ENCODE measurements at places on chromosomes 13 and 19.

DNA sequence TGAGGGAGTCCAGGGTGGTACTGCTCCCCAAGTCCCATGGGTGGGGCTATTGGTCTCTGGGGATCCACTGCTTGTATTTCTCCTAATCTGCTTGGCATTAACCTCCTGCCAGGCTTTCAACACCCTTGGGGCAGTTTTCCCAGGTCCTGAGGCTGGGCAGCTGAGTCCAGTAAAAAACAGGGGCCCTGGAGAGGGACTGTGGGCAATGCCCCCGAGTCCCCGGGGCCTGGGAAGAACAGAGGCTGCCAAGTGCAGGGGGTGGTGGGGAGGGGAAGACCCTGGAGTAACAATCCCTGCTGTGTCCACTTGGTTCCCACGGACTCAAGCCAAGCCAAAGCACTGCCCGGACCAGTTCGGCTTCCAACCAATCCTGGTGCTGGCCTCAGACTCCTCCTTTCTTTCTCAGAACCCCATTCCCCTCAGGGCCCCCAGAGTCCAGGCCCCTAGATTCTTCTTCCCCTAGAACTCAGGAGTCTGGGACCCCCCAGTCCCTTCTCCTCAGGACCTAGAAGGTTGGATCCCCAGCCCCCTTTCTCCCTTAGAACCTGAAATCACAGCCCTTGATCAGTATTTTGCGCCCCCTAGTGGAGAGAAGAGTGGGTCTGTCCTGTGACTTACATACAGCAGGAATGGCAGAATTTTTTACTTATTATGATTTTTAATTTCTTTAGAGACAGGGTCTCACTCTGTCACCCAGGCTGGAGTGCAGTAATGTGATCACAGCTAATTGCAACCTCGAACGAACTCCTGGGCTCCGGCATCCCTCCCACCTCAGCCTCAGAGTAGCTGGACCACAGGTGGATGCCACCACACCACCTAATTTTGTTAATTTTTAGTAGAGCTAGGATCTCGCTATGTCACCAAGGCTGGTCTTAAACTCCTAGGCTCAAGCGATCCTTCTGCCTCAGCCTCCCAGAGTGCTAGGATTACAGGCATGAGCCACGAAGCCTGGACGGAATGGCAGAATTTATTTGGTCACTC is 3.7 kb upstream of the CLPTM1 start:
- DNase-seq: peak; percentile 69

DNA sequence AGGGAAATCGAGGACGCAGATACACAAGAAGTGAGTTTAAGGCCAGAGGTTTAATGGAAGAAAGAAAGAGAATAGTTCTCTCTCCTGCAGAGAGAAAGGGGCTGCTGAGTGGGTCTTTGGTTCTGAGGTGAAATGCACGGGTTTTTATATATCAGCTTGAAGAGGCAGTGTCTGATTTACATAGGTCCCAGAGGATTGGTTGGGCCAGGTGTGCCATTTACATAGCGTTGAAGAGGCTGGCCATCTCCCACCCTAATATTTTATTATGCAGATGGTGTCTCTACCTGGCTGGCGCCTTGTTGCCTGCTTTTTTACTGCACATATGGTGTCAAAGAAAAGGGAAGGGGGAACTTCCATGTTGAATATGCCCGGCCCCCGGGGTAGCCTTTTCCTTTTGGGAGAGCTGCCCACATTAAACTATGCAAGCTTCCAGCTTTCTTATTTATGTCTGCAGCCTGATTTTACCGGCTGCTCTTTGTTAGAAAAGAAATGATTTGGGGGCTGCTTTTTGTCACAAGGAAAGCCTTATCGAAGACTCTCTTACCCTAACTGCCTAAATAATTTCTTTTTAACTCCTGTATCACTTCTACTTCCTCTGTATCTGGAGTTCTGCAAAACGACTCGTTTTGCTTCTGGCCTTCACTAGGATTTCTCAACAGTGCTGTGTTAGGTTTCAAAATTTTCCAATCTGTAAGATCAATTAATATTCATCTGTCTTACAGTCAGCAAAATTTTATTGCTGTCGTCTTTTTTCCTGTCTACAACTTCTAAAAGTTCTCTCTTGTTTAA is 268.5 kb downstream of the B3GLCT start:
- DNase-seq: no peak

DNA sequence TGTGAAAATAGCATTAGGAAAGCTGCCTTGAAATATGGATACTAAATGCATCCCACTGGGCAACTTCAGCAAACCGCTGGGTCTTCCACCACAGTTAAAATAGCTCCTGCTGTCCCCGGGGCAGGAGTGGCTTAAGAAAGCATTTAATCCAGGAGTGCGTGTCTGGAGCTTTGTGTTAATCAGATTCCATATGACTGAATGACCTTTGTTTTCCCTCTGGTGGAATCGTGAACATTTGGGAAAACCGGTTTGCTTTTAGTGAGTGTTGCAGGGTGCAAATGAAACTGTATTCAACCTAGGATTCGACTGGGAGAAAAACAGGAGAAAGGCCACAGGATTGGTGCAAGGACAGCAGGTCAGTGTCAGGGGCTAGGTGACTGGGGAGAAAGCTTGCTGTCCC is 237.6 kb upstream of the MAB21L1 start:
- no peak for DNase-seq

GRCh38 chr13:31797154-31797775 is 57.9 kb downstream of the RXFP2 start:
- no peak for DNase-seq

- DNase-seq: no peak
These were observed 143.1 kb downstream of the ZNF737 start for GRCh38 chr19:20422216-20423205.

- DNase-seq: no peak
These were observed 193.6 kb downstream of the RAP2A start for GRCh38 chr13:97627566-97627965.

- DNase-seq: no peak
These were observed 393.7 kb downstream of the FOXO1 start for GRCh38 chr13:40272776-40273139.

DNA sequence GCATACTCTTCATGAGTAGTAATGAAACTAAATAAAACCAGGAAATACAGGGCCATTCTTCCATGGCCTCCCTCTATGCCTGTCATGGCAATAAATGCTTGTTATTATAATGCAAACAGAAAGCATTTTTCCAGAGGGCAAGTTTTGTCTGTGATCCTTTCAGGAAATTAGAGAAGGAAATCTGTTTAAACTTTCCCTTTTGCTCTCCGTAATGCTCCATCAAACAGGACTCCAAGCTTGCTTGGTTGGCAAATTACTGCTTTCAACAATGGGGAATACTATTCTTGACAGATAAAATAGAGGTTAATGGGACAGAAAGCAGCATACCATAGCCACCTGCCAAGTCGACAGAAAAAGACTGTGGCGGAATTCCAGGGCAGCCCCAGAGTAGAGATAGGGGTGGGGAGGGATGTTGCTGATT is 252.5 kb downstream of the LHFPL6 start:
- no peak for DNase-seq

- peak; percentile 69 for DNase-seq
These were observed 1.4 kb upstream of the YIF1B start for GRCh38 chr19:38317104-38317612.

DNA sequence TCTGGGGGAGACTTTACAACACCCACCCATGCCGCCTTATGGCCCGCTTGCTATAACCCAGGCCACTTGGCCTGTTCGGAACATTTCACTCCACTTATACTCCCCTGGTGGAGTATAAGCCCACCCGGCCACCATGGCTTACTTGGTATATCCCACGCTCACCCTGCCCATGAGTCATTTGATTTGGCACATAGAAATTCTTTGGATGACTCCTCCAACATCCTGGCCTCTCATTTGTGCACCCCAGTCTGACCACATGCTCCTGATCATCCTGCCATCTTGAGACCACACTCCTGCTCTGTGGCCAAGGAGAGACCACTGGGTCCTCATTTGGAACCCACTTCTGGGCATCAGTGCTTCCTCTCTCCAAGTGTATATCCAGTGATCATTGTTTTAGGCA is 5.2 kb downstream of the SPACA6 start:
- no peak for DNase-seq

- DNase-seq: no peak
These were observed 16.3 kb downstream of the LCP1 start for GRCh38 chr13:46165485-46166223.

GRCh38 chr19:53898636-53899341 is 10.3 kb upstream of the CACNG7 start:
- no peak for DNase-seq

- no peak for DNase-seq
These were observed 1.6 kb downstream of the R3HDM4 start for GRCh38 chr19:911197-912033.

GRCh38 chr13:88086577-88086976 is 415.4 kb downstream of the SLITRK5 start:
- DNase-seq: no peak

DNA sequence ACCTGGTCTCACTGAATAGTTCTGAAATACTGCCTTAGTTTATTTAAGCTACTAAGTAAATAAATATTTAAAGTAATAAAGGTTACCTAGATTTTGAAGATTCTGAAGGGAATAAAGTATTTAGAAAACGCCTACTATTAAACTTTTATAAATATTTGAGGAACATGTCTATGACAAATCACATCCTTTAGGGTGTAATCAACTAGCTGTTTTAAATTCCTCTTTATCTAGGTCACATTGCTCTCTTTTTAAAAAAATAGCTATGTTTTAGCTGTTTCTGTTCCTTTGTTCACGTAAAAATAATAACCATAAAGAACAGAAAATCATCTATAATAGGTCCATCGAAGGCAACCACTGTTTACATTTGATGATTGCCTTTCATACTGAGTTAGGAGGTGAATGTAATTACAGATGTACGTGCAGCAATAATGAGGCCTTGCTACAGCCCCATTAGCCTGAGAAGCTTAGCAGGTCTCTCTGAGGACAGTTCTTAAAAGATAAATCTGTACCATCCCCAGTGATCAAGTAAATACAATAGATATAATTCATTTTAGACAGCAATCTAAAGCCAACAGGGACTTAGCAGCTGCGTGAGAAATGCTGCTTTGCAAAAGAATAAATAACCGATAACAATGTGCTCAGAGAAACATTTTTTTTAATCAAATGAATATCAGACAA is 449.5 kb downstream of the LIG4 start:
- no peak for DNase-seq

GRCh38 chr13:79786176-79786575 is 305.2 kb downstream of the NDFIP2 start:
- DNase-seq: no peak

- no peak for DNase-seq
These were observed 6.2 kb downstream of the BCL3 start for GRCh38 chr19:44754750-44755080.

DNA sequence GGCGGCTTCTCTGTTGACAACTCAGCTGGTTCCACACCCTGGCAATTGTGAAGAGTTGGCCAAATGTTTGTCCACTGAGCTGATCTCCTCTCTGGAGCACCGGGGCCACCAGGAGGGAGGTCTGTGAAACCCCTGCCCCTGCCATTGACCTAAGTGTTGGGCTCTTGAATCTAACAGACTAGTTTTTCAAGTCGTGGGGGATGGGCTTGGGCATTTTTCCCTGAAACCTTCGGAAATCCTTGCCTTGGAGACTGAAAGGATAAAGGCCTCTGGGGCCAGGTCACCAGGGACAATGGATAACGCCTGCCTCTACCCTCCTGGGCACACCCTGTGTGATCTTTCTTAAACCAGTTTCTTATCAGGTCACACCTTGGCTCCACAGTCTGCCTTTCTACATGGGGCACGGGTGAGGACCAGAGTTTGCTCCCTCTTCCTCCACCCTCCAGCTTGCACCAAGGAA is 881 bp downstream of the GEMIN7 start:
- DNase-seq: no peak

GRCh38 chr13:66795636-66796035 is 434.5 kb downstream of the PCDH9 start:
- DNase-seq: no peak

DNA sequence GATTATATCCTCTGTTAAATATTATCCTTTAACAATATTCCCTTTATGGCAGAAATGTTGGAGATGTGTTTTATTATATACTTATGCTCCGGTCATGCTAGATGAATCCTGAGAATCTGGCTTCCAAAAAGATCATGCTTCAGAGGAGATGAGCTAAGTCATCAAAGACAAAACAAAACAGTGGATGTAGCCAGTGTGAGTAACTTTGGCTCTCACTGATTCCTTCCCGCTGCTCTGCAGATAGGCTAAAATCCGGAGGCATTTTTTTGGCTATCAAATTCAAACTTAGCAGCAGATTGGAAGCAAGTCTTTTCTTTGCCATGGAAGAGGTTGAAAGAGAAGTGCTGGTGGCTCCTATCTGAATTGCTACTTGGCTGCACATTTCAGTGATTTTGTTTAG is 295.9 kb downstream of the GPC6 start:
- no peak for DNase-seq

DNA sequence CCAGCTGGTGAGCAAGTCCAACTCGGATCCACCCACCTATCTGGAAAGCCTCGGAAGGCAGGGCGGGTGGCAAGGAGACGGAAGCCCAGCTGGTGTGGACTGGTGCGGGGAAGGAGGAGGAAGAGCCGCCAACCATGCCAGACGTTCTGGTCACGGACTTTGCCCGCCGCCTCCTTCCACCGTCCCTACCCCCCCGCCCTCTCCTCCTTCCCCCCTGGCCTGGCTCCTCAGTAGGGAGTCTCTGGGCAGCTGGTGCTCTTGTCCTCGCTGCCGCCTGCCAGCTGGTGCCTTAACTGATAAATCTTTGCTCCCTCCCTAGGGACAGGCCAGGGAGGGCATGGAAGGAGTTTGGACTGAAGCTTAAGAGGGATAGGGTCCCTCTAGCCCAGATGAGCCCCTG is 4.8 kb downstream of the SYNGR4 start:
- no peak for DNase-seq

GRCh38 chr19:447816-448560 is 12.8 kb downstream of the SHC2 start:
- no peak for DNase-seq

DNA sequence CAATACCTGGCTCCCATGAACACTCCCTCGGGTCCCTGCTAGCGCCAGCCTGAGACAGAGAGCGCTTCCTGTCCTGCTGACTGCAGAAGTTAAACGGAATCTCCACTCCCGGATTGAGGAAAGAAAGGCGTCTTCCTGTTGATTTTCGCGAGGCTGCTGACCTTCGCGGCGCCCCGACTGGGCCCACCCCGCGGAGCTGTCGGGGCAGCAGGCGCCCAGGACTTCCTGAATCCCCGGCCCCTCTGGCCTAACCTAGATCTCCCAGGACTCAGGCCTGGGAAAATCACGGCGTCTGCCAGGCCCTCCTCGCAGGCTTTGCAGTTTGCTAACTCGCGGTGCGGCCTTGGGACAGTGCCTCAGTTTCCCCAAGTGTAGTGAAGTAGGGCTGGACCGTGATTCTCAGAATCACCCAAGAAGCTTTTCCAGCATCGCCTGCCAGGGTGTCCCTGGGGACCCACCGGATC is 108.8 kb downstream of the KCTD15 start:
- no peak for DNase-seq

All from CD14-positive monocyte (primary cell).